ENCODE measurements at places on chromosomes 16 and 17.

DNA sequence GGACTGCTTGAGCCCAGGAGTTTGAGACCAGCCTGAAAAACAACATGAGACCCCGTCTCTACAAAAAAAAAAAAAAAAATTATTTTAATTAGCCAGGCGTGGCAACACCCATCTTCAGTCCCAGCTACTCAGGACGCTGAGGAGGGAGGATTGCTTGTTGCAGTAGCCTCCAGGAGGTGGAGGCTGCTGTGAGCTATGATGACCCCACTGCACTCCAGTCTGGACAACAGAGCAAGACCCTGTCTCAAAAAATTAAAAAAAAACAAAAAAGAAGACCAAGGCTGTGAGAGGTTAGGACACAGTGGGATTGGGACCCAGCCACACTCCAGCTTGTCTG, 1.3 kb upstream of the SNAI3 start:
- H3K27ac ChIP-seq = no peak overlapping the region
- H3K4me1 ChIP-seq = peaks cover 2% of the 10 kb centered on the region
- H3K27me3 ChIP-seq = no peaks in the 10 kb centered on the region
- no peak for DNase-seq
- H3K4me3 ChIP-seq = no peak overlapping the region

DNA sequence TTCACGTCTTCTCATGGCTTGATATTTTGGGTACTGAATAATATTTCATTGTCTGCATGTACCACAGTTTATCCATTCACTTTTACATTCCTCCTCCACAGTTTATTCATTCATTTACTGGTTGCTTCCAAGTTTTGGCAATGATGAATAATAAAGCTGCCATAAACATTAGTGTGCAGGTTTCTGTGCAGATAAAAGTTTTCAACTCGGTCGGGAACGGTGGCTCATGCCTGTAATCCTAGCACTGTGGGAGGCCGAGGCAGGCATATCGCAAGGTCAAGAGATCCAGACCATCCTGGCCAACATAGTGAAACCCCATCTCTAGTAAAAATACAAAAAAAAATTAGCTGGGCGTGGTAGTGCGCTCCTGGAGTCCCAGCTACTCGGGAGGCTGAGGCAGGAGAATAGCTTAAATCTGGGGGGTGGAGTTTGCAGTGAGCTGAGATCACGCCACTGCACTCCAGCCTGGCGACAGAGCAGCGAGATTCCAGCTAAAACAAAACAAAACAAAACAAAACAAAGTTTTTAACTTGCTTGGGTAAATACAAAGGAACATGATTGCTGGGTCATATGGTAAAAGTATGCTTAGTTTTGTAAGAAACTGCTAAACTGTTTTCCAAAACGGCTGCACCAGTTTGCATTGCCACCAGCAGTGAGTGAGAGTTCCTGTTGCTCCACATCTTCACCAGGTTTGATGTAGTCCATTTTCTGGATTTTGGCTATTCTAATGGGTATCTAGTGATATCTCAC, 89.5 kb downstream of the WWP2 start:
- no peak overlapping the region for H3K27ac ChIP-seq
- DNase-seq = no peak
- no peaks in the 10 kb centered on the region for H3K4me1 ChIP-seq
- no peak overlapping the region for H3K4me3 ChIP-seq
- H3K36me3 ChIP-seq = no peaks in the 10 kb centered on the region

DNA sequence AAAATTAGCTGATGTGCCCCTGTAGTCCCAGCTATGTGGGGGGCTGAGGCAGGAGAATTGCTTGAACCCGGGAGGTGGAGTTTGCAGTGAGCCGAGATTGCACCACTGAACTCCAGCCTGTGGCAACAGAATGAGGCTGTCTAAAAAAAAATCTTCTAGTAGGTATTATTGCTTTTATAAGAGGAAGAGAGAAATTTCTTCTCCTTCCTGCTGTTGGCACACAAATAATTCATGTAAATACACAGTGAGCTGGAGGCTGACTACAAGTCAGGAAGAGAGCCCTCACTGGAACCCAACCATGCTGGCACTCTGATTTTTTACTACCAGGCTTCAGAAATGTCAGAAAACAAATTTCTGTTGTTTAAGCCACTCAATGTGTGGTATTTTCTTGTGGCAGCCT, 6.7 kb downstream of the PRDM7 start:
- no peak for DNase-seq
- H3K4me1 ChIP-seq = no peaks in the 10 kb centered on the region
- H3K27me3 ChIP-seq = no peaks in the 10 kb centered on the region

GRCh38 chr17:57311281-57312216, 55.2 kb downstream of the MSI2 start:
- H3K36me3 ChIP-seq = no peaks in the 10 kb centered on the region
- H3K27ac ChIP-seq = no peak overlapping the region
- H3K27me3 ChIP-seq = no peaks in the 10 kb centered on the region
- no peak for DNase-seq
- H3K4me1 ChIP-seq = peaks cover 11% of the 10 kb centered on the region

DNA sequence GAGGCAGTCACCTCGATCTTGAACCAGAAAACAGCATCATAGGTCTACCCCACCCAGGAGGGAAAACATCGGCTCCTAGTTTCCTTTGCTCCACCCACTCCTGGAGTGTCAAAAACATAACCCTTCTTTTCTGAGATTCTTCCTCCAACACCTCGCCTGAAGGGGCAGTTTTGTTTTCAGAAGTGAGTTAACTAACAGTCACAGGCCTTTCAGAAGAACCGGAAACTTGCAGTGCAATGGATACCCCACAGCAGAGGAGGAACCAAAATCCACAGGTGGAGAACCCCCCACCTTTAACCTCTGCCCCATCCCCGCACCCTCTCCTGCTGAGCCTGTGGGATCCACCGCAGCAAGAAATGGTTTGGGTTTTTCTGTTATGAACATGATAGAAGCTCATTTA, 7.8 kb upstream of the TEX2 start:
- DNase-seq = no peak
- H3K27ac ChIP-seq = no peak overlapping the region
- H3K27me3 ChIP-seq = no peaks in the 10 kb centered on the region
- H3K4me1 ChIP-seq = 0 out of 2 replicates have a peak, but pooled peaks cover 2% of the 10 kb centered on the region
- no peaks in the 10 kb centered on the region for H3K36me3 ChIP-seq

- no peaks in the 10 kb centered on the region for H3K36me3 ChIP-seq
- DNase-seq = no peak
- H3K27me3 ChIP-seq = no peaks in the 10 kb centered on the region
- H3K4me1 ChIP-seq = no peaks in the 10 kb centered on the region
These were observed 230.3 kb downstream of the ENGASE start for GRCh38 chr17:79304884-79305283.

GRCh38 chr16:65875381-65876055, 491.0 kb upstream of the CDH5 start:
- no peak overlapping the region for H3K27ac ChIP-seq
- no peak overlapping the region for H3K4me3 ChIP-seq
- H3K36me3 ChIP-seq = no peaks in the 10 kb centered on the region
- H3K4me1 ChIP-seq = no peaks in the 10 kb centered on the region
- no peaks in the 10 kb centered on the region for H3K27me3 ChIP-seq
